ENCODE measurements at places on chromosomes 5 and 9. TPM values are rescaled to one million over a fixed set of nuclear protein-coding genes. Genes with fewer than 3 reads are reported as not detected.

The RFK gene
- total RNA-seq: 28.3 TPM

The ADAMTS6 gene
- total RNA-seq: 1.4 TPM

The ESM1 gene
- not detected for total RNA-seq

The NRG2 gene
- 1.9 TPM for total RNA-seq

The PCDHB2 gene
- 2.2 TPM for total RNA-seq

The ARHGEF28 gene
- 3.5 TPM for total RNA-seq

The PAPPA gene
- 1.1 TPM for total RNA-seq

The TMEFF1 gene
- not detected for total RNA-seq

The PCDHB14 gene
- total RNA-seq: 2.5 TPM

The TRPM3 gene
- 0.35 TPM for total RNA-seq

The NUDT12 gene
- 10.9 TPM for total RNA-seq

The GABRA1 gene
- total RNA-seq: not detected

The KLHL3 gene
- 24.5 TPM for total RNA-seq

The LURAP1L gene
- 2.4 TPM for total RNA-seq

The ZNF367 gene
- 2.5 TPM for total RNA-seq

The TRIM7 gene
- total RNA-seq: 20.0 TPM

The GABBR2 gene
- total RNA-seq: 0.62 TPM

The SVEP1 gene
- 5.7 TPM for total RNA-seq

The OGN gene
- 8.1 TPM for total RNA-seq

The FOXD4L4 gene
- total RNA-seq: not detected

The SPIN1 gene
- 56.6 TPM for total RNA-seq

The DBH gene
- total RNA-seq: not detected

The HNRNPA0 gene
- total RNA-seq: 13.7 TPM

The ZCCHC10 gene
- 16.7 TPM for total RNA-seq
